ENCODE measurements at places on chromosomes 2 and 18.

- DNase-seq: no peak
Measured at GRCh38 chr2:65746931-65747675, 314.7 kb upstream of the SPRED2 start.

- DNase-seq: no peak
Measured at GRCh38 chr2:143051465-143051864, 77.8 kb upstream of the ARHGAP15 start.

DNA sequence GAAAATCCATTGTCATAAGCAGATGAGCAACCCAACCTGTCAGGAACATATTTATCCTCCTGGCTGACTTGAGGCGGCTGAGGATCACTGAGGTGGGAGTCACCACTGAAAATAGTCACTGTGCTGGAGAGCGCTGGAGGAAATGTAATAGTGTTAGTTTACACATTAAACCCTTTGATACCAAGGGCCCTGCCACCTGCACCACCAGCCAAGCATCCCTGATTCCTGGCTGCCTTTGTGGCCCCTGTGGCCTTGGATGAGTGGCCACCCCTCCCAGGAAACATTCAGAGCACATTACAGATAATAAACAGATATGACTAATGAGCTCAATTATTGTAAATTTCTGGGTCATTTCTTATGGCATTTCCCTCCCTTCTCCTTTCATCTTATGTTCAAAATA is 105.9 kb downstream of the LYPD1 start:
- DNase-seq: no peak

GRCh38 chr2:186456941-186457340 is 29.1 kb upstream of the ZC3H15 start:
- no peak for DNase-seq

GRCh38 chr2:118006326-118006725 is 7.5 kb downstream of the CCDC93 start:
- DNase-seq: no peak

- DNase-seq: no peak
Measured at GRCh38 chr2:28344756-28345373, 47.8 kb upstream of the FOSL2 start.

DNA sequence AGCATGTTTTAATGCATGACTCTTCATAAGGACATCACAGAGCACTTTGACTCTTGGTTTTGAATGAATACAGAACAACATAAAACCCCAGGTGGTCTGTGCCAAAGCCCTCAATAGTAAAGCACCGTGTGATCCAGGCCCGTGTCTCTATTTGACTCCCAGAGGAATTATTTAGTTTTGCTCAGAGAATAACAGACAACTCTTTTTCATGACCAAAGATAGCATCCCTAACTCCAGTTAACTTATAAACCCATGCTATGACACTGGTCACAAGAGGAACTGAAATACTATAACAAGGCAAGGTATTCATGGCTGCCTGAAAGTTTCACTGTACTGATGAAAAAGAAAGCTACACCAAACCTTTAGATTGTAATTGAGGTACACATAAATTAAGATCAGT is 128.4 kb downstream of the IKZF2 start:
- DNase-seq: no peak
